M059J (cell line): ENCODE measurements at places on chromosomes 6 and 20.

DNA sequence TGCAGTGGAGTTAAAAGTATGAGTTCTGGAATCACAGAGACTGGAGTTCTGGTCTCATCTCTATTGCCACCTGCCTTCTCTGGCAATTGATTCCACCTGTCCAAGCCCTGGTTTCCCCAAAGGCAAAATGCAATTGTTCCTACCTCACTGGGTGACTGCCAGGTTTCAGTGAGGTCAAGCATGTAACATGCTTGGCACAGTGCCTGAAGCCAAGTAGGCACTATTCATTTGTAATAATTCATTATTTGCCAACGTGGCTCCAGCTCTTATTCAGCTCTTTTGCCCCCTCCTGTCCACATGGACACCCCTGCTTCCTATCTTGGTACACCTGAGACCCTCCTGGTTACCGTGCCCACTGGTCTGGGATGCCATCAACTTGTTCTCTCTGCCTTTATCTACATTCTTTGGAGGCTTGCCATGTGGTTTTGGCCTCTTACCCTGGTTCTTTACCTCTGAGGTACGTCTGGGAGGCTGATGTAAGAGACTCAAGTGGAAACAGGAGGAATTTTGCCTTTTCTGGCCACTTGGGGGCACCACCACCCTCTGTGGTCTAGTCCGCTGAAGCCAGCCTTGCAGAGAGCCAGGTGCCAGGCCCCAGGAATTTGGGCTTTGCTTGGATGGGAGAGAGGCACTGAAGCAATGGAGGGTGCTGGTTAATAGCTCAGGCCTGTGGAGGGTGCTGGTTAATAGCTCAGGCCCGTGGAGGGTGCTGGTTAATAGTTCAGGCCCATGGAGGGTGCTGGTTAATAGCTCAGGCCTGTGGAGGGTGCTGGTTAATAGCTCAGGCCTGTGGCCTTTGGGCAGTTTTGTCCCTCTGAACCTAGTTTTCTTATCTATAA, 1.7 kb downstream of the KCNK15 start:
- DNase-seq, result peak; percentile 89

DNA sequence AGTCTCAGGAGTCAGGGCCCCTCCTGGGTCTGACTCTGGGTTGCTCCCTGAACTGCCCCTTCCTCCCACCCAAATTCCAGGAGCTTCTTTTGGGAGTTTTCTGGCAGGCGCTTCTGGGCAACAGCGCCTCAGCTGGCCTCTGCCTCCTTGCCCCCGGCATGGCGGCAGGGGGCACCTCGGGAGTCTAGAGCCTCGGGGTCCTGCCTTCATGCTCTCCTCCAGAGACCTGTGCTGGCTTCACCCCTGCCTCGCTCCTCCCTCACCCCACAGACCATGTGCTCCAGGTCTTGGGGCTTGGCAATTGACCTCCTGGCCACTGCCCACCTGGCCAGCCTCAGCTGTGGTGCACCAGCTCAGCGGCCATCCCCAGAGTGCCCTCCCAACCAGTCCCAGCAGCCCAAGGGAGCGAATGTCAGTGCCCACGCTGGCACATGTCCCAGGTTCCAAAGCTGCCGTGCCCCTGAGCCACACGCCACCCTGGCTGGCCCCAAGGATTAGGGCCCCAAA, 43.4 kb downstream of the SRC start:
- DNase-seq, result no peak

DNA sequence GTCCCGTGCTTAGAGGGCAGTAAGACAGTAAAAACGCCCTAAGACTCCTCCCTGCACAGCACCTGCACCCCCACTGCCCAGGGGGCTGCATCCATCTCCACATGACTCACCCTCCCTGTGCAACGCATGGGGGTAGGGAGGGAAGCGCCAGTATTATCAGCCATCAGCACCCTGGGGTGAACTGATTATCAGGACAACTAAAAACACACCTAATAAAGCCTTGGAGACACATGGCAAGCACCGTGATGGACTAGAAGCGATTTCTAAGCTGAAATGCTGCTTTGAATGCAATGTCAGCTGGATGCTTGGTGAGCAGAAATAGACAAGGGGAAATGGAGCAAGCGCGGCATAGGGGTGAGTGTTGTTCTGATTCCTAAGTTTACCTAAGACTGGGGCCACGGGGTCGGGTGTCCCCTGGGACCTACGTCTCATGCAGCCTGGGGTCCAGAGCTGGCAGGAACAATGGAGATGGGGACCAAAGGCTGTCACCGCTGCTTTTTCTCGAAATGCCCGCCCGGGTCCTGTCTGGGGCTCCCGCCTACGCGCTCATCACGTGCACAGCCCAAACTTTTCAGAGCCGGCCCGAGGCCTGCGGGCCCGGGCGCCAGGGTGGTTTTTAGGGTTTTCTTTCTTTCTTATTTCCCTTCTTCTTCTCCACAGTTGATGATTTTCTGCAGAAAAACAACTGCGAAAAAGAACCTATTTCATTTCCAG, 702 bp upstream of the TNFAIP3 start:
- no peak for DNase-seq

- no peak for DNase-seq
Measured at GRCh38 chr6:93293460-93293859, 125.9 kb downstream of the EPHA7 start.

GRCh38 chr6:17851001-17851719, 136.3 kb downstream of the KIF13A start:
- no peak for DNase-seq

GRCh38 chr6:47114460-47114859, 72.3 kb upstream of the ADGRF1 start:
- DNase-seq, result no peak

GRCh38 chr6:44171899-44172546, 13.4 kb downstream of the CAPN11 start:
- DNase-seq, result no peak

DNA sequence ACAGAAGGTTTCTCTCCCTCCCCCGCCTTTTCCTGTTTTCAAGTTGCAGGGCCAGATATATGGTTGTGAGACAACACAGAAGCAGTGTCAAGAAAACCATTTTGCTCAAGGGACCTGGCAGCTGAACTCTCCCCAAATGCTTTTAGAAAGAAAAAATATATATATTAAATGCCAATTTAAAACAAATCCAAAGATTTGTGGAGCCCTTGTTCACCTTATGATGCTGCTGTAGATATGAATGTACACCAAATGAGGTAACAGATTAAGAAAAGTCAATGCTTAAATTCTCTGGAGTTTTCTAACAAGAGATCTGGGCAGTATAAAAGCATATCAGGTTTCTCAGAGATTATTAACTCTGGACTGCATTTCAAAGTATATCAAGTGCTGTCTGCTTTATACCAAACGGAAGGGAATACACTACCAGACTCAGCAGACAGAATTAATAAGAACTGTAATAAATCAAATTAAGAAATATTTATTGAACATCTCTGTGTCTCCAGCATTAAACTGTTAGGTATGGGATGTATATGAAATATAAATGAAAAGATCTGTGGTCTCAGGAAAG, 357.5 kb downstream of the HDGFL1 start:
- DNase-seq, result no peak

GRCh38 chr20:59010995-59011873, 4.2 kb upstream of the CTSZ start:
- DNase-seq, result peak; percentile 99

DNA sequence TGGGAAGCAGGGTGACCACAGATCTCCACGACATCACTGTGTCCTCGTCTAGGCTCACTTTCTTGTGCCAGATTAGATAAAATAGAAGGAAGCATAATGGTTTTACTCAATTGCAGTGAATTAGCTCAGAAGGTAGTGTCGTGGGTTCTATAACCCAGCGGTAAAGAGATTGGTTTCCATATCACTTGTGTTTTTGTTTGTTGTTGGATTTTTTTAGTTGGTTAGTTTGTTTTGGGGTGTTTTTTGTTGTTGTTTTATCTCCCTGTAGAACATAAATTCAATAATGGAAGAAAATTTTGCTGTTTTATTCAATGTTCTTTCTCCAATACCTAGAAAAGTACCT, 85.9 kb upstream of the PRSS16 start:
- no peak for DNase-seq

DNA sequence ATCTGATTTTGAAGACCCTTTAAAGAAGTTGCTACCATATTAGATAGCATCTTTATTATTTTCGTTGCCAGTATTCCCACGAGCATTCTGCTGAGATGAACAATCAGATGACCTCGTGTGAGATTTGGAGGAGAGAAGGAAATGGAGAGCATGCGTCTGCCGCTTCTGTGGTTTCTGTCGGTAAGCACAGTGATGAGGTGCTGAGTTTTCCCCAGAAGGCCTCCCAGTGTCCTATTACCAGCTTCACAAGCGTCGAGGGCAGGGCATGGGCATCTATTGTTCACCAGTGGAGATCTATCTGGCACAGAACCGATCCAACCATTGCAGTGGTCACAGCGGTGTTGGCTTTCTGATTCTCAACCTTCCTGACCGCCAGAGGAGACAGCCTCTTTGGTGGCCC, 29.4 kb downstream of the TRAF3IP2 start:
- DNase-seq, result peak; percentile 69

DNA sequence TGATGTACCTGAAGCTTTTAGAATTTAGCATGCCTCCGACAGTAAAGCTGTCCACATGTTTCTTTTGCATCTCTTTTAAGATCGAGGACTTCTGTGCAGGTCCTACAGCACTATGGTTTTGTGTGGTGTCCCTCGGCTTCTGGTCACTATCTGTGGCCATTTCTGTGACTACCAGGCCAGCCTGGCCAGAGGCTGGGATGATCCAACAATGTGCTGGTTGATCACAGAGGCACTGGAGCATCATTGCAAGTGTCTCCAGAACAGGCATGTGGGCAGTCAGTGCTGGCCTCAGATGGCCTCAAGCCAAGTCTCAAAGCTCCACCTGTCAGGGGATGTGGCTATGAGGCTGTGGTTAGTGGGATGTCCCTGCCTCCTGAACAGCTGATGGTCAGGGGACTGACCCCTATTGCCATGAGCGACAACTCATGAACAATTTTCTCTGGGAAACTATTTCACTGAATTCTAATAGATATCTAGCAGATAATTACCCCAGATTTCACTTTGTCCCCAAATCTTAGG, 136.6 kb downstream of the SYNDIG1 start:
- DNase-seq, result no peak

DNA sequence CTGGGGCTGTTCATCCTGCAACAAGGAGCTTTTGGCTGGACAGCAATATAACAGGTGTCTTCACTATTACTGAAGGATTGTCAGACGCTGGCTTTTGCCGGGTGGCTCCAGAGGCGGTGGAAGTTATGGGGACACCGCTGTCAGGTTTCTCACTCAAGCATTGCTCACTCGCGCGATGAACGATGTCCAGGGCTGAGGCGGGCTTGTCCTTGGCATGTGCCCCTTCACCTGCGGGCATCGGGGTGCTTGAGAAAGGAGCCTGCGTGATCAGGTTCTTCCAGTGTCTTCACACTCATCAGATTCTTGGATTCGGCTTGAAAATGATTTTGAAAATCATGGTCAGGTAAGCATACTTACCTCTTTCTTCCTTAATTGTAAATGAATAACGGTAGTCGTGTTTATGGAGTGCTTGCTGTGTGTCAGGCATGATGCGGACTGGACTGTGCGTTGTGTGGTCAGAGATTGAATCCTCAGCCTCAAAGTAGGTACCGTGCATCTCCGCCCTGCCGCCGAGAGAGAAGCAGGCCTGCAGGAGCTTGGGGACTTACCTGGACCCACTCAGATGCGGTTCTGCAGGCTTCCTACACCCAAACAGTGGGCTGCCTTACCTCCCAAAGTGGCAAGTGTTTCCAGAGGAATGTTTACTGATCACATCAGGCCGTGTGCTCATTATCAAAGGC, 18.3 kb upstream of the PYGB start:
- no peak for DNase-seq

DNA sequence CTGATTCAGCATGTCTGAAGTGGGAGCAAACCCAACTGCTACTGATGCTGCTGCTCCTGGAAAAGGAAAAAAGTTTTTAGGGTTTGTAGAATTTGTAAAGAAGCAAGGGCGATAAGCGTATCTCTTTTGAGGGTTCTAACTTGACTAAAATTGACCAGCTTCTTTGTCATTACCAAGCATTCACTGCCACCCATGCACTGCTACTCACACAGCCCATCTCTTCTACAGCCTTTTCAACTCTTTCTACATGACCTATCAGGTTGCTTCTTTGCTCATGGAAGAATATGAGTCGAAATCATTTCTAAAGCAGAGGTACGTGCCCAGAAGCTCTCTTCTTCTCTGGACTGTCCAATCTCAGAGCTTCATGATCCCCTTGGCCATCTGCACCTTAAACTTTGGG, 570.9 kb downstream of the EPHA7 start:
- DNase-seq, result no peak

DNA sequence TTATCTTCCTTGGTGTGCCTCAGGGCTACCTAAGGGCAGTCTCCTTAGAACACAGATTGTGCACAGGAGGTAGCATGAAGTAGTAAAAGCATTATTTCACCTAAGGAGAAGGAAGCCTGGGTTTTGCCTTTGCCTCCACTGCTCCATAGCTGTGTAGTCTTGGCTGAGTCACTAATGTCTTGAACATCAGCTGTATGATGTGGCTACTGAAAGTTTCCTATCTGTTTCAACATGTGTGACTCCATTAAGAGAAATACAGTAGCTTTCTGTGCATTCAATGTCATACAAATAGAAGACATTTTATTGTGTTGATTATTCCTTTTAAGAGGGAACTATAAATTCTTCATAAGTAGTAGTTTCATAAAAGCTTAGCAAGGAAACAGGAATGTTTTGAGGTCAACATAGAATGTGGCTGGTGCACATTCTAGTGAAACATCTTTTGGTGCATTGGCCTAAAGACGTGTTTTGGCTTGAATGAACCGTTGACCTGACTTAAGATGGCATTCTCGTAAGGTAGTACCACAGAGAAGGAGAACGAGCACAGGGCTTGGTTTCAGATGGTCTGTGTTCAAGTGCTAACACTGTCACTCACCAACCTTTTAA, 70.6 kb downstream of the CTNNBL1 start:
- DNase-seq, result no peak

- no peak for DNase-seq
Measured at GRCh38 chr20:20772497-20773085, 60.1 kb upstream of the RALGAPA2 start.

GRCh38 chr6:79670789-79671188, 39.7 kb downstream of the SH3BGRL2 start:
- no peak for DNase-seq

DNA sequence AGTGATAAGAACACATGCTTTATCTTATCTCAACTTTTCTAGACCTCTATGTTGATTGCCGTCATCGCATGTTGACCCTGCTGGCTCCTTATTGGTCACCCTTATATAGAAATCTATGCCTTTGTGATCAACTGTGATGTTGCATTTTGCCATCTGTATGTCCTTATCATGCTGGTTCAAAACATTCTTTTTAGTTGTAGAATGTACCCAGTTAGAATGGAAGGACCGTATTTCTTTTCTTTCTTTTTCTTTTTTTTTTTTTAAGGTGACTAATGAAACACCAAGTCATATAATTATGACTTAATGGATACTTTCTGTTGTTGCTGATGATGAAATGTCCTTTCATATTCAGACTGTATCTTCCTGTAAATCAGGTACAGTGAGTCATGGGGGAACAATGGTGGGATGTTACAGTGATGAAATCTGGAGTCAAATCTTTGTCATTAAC, 145.9 kb upstream of the CITED2 start:
- DNase-seq, result peak; percentile 61

- no peak for DNase-seq
Measured at GRCh38 chr6:168837254-168838036, 396.5 kb downstream of the SMOC2 start.
